ENCODE measurements at places on chromosomes 11 and 22. TPM values are rescaled to one million over a fixed set of nuclear protein-coding genes. Genes with fewer than 3 reads are reported as not detected.

Gene OR52N4
- polyA plus RNA-seq, result not detected

Gene TMEM121B
- 0.76 TPM for polyA plus RNA-seq

Gene DBX1
- not detected for polyA plus RNA-seq

Gene OR4A16
- polyA plus RNA-seq, result not detected

Gene ELP4
- 26.9 TPM for polyA plus RNA-seq

Gene KCNK4
- polyA plus RNA-seq, result not detected

Gene MUC6
- 56.0 TPM for polyA plus RNA-seq

Gene DDIAS
- polyA plus RNA-seq, result 5.9 TPM

Gene ELF5
- polyA plus RNA-seq, result 72.0 TPM

Gene OR8A1
- polyA plus RNA-seq, result 0.03 TPM

Gene PRR33
- 0.11 TPM for polyA plus RNA-seq

Gene HEPACAM
- polyA plus RNA-seq, result 2.0 TPM

Gene ESAM
- polyA plus RNA-seq, result 73.1 TPM

Gene NAA40
- 27.7 TPM for polyA plus RNA-seq

Gene APOBEC3G
- polyA plus RNA-seq, result 11.1 TPM

Gene CASP1
- polyA plus RNA-seq, result 3.4 TPM

Gene GGT5
- polyA plus RNA-seq, result 15.6 TPM

Gene CDCA5
- polyA plus RNA-seq, result 22.4 TPM

Gene RAG2
- 0.73 TPM for polyA plus RNA-seq

Gene FREY1
- polyA plus RNA-seq, result 0.31 TPM

Gene VSIG10L2
- not detected for polyA plus RNA-seq

Gene BCR
- polyA plus RNA-seq, result 63.8 TPM

Gene MRGPRX4
- polyA plus RNA-seq, result not detected

Gene NCF4
- 1.9 TPM for polyA plus RNA-seq

Gene PHETA2
- 9.4 TPM for polyA plus RNA-seq

Gene SCGB2A2
- polyA plus RNA-seq, result not detected

Gene ALDH3B1
- polyA plus RNA-seq, result 2.8 TPM

Gene IGLL1
- 1.5 TPM for polyA plus RNA-seq

Gene CALCA
- 9.8 TPM for polyA plus RNA-seq

Measured in left renal cortex interstitium (tissue), 4 donors.